Endodermal cell (in vitro differentiated cells): ENCODE measurements at places on chromosomes 16 and 17. TPM values are rescaled to one million over a fixed set of nuclear protein-coding genes. Genes with fewer than 3 reads are reported as not detected.

Gene CA5A
- not detected in 3 replicates for total RNA-seq

Gene XYLT2
- total RNA-seq: 50.0 and 54.1 TPM in 2 replicates

Gene USP43
- total RNA-seq: 11.2 and 12.6 TPM in 2 replicates

- no peaks in the 10 kb centered on the region for H3K4me1 ChIP-seq
- H3K4me3 ChIP-seq: no peak overlapping the region
- no peak for DNase-seq
Measured at GRCh38 chr17:79655672-79656290, 44.9 kb upstream of the RBFOX3 start.

DNA sequence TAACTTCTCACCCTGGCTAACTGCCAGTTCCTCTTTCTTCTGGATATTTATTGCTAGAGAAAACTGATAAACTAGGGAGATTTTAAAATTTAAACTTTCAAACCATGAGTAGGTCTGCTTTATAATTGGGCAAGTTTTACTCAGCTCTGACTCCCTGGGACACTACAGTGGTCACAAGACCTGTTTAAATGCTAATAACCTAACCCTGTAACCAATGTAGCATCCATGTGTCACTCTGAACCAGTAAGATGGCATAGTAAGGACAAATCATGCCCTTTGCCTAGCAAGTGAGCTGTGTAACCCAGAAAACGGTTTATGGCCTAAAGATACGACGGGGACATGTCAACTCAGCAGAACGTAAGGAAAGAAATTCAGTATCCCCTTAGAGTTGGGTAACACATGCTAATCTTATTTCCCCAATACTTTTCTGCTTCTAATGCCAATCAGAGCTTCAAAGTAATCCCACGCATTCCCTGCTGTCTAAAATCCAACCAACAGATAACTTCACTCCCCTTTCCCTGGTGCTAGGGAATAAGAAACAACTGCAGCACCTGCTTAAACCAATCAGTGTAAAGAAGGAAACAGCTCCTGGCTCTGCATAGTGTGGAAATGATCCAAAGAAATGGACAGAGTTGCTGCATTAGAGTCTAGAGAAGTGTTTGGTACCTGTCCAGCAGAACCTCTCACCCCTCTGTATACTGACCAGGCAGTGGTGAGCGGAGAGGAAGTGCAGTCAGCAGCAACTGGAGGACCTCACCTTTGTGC, 85.7 kb downstream of the NCOR1 start:
- DNase-seq: no peak
- H3K4me1 ChIP-seq: no peaks in the 10 kb centered on the region

DNA sequence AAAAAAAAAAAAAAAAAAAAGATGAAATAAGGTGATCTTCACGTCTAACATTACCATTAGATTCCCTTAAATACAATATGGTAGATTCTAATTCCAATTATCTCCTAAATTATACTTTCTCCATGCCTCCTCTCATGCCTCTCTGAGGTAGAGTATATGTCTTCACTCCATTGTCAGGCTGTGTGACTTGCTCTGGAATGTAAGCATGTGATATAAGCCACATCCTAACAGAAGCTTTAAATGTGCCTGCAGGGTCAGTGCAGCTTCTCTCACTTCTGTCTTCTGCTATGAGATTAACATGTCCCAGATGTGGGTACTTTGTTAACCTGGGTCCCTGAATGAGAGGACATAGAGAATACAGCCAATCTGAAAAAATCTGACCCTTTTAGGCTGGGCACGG, 32.6 kb downstream of the MED13 start:
- no peak overlapping the region for H3K27ac ChIP-seq
- H3K27me3 ChIP-seq: no peaks in the 10 kb centered on the region
- no peak for DNase-seq
- no peak overlapping the region for H3K4me3 ChIP-seq

DNA sequence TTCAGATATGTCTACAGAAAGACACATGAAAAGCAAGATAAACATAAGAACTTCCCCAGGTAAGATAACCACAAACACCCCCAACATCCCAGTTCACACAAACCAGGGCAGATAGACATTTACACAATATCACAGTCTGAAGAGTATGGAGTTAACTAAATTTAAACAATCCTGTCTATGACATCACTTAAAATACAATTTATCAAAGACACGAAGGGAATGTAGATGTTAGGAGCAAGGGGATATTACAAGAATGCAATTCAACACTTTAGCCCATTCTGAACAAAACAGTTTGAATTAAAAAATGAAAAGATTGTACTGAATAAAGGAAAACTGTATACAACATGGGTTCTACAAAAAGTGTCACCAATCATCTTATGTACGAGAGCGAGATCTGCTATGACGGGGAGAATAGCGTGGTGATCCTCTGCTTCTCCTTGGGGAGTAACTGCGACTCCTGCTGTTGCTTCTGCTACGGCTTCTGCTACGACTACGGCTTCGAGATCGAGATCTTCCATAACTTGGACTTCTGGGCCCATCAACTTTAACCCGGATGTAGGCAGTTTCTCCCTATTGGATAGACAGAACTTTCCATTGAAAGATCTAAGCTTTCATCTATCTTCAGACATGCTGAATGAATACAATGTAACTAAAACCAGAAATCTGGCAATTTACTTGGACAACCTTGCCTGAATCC, 1.9 kb downstream of the SRSF1 start:
- peak overlapping the region; percentile 96 for H3K4me3 ChIP-seq
- peaks cover 13% of the 10 kb centered on the region for H3K4me1 ChIP-seq
- DNase-seq: no peak
- no peak overlapping the region for H3K27ac ChIP-seq
- H3K27me3 ChIP-seq: no peaks in the 10 kb centered on the region
